Aorta (tissue), 5 donors: ENCODE measurements at places on chromosomes 4 and X.

DNA sequence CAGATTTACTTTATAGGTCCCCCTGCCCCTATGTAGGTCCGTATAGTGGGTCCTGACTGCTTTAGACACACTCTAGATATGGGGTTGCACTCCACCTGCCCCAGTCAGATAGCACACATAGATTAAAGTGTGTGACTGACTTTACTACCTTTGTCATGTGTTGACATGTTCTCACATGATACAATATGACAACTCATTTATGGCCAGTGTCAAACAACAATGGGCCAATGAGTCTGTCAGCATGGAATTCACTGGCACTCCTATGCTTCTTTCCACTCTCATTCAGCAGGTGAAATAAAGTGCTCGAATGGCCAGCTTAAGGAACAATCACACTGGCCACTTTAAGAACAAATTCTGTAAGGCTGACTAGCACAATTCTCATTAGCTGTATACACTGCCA is 23.8 kb upstream of the FMR1NB start:
- no peaks in the 10 kb centered on the region for H3K4me1 ChIP-seq
- DNase-seq: no peak
- no peaks in the 10 kb centered on the region for H3K36me3 ChIP-seq
- no peak overlapping the region for H3K4me3 ChIP-seq

DNA sequence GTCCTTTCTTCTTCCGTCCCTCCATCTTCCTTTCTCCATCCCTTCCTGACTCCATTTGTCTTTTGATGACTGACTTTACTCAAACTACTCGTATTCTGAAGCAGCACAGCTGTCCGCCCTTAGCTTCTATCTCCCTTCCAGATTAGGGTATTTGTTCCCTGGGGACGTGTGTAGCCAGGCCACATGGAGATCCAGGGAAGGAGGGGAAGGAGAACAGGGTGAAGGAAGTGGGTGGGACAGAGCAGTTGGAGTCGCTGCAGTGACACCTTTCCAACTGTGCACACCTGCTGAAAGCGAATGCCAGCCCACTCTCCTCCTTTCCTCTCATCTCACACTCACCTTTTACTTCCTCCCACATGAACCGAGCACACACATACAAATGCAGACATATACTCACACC is 323.8 kb downstream of the DCTD start:
- no peaks in the 10 kb centered on the region for H3K4me1 ChIP-seq
- DNase-seq: no peak
- no peak overlapping the region for H3K27ac ChIP-seq
- no peaks in the 10 kb centered on the region for H3K36me3 ChIP-seq

DNA sequence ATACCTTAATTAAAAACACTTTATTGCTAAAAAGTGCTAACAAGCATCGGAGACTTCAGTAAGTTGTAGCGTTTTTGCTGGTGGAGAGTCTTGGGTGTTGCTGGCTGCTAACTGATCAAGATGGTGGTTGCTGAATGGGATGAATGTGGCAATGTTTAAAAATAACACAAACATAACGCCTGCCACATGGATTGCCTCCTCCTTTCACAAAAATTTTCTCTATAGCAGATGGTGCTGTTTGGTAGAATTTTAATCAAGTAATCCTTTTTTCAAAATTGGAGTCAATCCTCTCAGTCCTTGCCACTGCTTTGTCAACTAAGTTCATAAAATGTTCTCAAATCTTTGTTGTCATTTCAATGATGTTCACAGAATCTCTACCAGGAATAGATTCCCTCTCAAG is 466.8 kb upstream of the TECRL start:
- no peaks in the 10 kb centered on the region for H3K27me3 ChIP-seq
- H3K36me3 ChIP-seq: no peaks in the 10 kb centered on the region
- DNase-seq: no peak
- no peak overlapping the region for H3K27ac ChIP-seq
- no peaks in the 10 kb centered on the region for H3K4me1 ChIP-seq
- no peak overlapping the region for H3K4me3 ChIP-seq

DNA sequence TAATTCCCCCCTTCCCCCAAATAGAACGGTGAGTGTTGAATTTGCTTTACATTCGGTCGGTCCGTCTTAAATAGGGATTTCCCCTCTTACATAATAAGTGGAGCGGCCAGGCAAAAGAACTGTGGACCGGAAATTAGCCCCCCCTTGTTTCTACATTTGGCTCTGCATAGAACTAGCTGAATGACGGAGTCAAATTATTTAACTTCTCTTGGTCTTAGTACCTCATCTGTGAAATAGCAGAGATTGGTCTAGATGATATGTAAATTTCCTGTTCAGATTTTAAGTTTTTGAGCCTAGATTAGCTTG is 1.3 kb downstream of the SPATA18 start:
- H3K27me3 ChIP-seq: no peaks in the 10 kb centered on the region
- no peak for DNase-seq
- no peaks in the 10 kb centered on the region for H3K4me1 ChIP-seq
- no peaks in the 10 kb centered on the region for H3K36me3 ChIP-seq
- H3K27ac ChIP-seq: no peak overlapping the region
- H3K4me3 ChIP-seq: peak overlapping the region; percentile 57

- no peak for DNase-seq
- no peaks in the 10 kb centered on the region for H3K4me1 ChIP-seq
- no peak overlapping the region for H3K4me3 ChIP-seq
- no peak overlapping the region for H3K27ac ChIP-seq
Observed at GRCh38 chrX:46326161-46326560, 219.1 kb downstream of the ZNF674 start.

- no peak overlapping the region for H3K27ac ChIP-seq
- no peak for DNase-seq
- no peaks in the 10 kb centered on the region for H3K27me3 ChIP-seq
- no peaks in the 10 kb centered on the region for H3K4me1 ChIP-seq
- no peak overlapping the region for H3K4me3 ChIP-seq
Observed at GRCh38 chr4:58739275-58739674, 1629.1 kb upstream of the IGFBP7 start.
